BJ (cell line): ENCODE measurements at places on chromosomes 3 and 15. TPM values are rescaled to one million over a fixed set of nuclear protein-coding genes. Genes with fewer than 3 reads are reported as not detected.

DNA sequence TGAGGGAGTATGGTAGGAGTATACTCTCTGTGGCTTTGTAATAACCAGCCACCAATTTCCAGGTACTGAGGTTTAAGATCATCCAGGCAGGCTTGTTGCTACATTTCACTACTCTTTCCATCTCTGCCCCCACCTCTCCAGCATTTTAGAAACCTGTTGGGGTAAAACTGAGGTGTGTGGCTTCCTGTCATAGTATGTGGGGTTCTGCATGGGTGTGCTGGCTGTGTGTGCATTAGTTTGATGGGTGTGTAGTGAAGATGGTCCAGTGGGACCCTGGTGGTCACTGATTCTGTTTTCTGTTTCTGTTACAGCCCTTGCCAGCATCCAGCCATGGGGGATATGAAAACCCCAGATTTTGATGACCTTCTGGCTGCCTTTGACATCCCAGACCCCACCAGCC lies 34.0 kb downstream of the ZNF592 start:
- no peak for DNase-seq

- no peak for DNase-seq
Observed at GRCh38 chr3:72708441-72708840, 139.8 kb downstream of the SHQ1 start.

- no peak for DNase-seq
Observed at GRCh38 chr3:20760981-20761380, 575.0 kb upstream of the SGO1 start.

- DNase-seq = no peak
Observed at GRCh38 chr3:106058475-106058874, 189.7 kb upstream of the CBLB start.

- no peak for DNase-seq
Observed at GRCh38 chr15:32908135-32908801, 190.5 kb downstream of the GREM1 start.

- DNase-seq = no peak
Observed at GRCh38 chr3:42377681-42378080, 32.7 kb downstream of the LYZL4 start.

GRCh38 chr15:76140074-76140464 lies 80.3 kb downstream of the TMEM266 start:
- DNase-seq = no peak

GRCh38 chr3:172213200-172213599 lies 173.8 kb downstream of the FNDC3B start:
- no peak for DNase-seq

GRCh38 chr3:190319660-190320059 lies 2.6 kb downstream of the CLDN1 start:
- no peak for DNase-seq

CAMP gene
- polyA plus RNA-seq = not detected in 2 replicates
